ENCODE measurements at places on chromosomes 12 and 14. TPM values are rescaled to one million over a fixed set of nuclear protein-coding genes. Genes with fewer than 3 reads are reported as not detected.

LMO3 gene
- polyA plus RNA-seq = not detected

- no peak for DNase-seq
Measured at GRCh38 chr14:72739446-72740405, 154.2 kb downstream of the DPF3 start.

DNA sequence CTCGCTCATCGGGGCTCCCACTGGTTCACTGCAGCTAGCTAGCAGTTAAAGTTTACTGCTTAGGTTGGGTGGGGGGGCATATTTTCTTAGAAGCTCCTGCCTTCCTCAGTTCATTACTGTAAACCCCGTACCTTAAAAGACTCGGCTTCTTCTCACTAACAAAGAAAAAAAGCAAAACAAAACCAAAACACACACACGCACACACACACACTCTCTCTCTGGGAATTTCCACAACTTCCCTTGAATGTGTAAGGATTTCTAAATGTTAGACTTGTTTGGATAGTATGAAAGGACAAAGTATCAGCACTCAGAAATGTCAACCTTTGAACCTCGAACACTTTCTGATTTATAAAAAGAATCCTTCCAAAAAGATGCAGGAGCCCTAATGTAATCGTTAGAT lies 927 bp downstream of the PTHLH start:
- no peak for DNase-seq

- DNase-seq = no peak
Measured at GRCh38 chr14:97544571-97544970, 747.4 kb downstream of the VRK1 start.

GRCh38 chr12:2239381-2239871 lies 186.6 kb downstream of the CACNA1C start:
- no peak for DNase-seq

- DNase-seq = no peak
Measured at GRCh38 chr12:98544751-98545150, 29.4 kb downstream of the TMPO start.

- DNase-seq = no peak
Measured at GRCh38 chr14:48849741-48850322, 736.3 kb downstream of the RPS29 start.
